ENCODE measurements at places on chromosomes 2 and 18.

- no peak for DNase-seq
These were observed 3.5 kb downstream of the CWC22 start for GRCh38 chr2:180003559-180003958.

DNA sequence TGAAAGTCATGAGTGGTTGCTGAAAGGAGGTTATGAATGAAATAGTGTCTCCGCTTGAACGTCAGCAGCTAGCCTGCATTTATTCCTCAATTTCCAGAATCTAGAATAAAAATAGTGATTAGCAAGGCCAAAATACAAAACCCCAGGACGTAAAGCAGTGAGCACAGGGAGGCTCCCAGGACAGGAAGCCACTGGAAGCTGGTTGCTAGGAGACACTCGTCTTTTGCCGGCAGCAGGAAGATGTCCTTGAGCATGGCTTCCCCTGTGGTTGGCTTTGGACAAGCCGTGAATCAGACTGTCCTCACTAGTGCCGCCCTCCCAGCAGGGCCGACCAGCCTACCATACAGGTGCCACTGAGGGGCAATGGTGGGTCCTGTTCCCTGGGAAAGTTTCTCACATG is 374.4 kb downstream of the MTX2 start:
- DNase-seq = no peak

DNA sequence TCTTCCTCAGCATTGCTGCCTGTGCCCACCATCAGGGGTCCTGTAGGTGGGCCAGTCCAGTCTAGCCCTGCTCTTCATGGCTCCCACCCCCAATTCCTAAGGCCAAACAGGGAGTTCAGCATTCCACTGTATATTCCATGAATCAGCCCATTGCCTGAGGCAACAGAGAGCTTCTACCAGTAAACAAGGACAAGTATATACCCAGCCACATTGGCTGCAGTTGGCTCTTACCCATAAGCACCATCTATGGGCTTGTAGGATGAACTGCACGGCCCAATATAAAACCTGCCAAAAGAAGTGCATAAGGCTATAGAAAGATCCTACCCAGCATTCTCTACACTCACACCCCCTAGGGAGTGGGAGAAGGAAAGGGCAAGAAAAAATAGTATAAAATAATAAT is 95.1 kb upstream of the SALL3 start:
- DNase-seq = no peak

GRCh38 chr2:80326214-80326613 is 21.7 kb upstream of the LRRTM1 start:
- no peak for DNase-seq

DNA sequence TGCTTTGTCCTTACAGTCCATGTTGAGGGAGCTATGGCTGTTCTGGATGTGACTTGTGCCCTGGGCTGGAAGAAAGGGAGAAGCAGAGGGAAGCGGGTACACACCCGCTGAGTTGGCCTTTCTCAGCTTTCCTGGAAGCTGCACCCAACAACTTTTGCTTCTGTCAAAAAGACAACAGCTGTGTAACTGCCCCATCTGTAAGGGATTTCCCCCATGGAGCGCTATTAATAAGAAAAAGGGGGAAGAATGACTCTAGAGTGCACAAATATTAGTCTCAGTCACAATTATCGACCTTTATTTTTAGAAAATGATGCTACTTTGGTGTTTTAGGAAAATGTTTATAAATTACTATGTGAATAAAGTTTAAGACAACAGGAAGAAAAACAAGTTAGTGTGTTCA is 368.3 kb downstream of the RAD51AP2 start:
- DNase-seq = no peak
